ENCODE measurements at places on chromosomes 1 and 21.

DNA sequence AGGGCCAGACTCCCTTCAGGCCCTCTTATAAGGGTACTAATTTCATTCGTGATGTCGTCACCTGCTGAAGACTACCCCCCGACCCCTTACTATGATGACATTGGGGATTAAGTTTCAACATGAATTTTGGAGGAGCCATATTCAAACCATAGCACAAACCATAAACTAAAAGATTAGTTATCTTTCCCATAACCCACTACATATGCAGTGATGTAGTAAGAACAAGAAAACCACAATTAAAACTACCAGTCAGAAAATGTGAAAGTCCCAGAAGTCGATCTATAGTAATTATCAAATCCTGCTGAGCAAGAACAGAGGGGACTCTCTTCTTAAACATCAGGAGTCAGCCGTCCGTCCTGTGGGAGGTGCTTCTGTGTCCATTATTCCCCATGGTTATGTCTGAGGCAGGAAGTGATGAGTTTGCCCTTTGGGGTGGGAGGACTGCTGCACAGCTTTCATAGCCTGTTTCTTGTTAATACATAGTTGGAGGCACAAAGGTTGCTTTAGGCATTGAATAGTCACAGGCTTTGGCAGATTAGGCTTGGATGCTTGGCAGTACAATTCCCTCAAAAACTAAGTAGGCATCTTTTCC is 35.9 kb upstream of the PTGFRN start:
- DNase-seq = no peak

DNA sequence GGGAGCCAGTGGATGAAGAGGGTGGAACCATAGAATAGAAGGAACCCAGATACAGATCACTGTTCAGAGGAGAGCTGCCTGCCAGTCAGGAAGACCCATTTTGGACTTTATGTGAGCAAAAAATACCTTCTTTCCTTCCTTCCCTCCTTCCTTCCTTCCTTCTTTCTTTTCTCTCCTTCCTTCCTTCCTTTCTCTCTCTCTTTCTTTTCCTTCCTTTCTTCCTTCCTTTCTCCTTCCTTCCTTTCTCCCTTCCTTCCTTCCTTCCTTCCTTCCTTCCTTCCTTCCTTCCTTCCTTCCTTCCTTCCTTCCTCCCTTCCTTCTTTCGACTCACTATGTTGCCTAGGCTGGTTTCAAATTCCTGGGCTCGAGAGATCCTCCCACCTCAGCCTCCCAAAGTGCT is 22.1 kb upstream of the FMOD start:
- DNase-seq = no peak

DNA sequence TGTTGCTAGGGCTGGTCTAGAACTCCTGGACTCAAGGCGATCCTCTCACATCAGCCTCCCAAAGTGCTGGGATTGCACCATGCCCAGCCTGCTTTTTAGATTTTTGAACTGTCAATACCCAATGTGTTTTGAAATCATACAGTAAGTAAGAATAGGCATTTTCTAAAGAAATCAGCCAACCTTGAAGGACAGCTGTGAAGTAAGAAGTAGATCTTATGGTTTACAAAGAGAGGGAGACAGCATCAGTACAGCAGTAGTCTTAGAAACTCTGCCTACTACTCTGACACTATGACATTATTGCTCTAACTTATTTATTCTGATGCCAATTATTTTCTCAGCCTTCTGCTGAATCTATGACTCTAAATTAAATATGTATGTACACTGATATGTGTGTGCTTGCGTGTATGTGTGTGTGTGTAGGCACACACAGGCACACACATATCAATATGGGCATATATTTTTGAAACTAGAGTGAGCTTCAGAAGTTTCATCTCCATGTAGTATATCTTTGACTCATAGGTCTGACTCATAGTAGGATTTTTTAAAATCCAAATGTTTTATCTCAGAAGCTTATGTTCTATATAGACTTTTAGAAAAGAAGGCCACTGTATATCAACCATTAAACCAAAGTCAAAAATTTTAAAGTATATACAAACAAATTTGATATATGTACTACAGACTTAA is 140.4 kb downstream of the COL24A1 start:
- no peak for DNase-seq

GRCh38 chr1:77562596-77563150 is 119.8 kb downstream of the ZZZ3 start:
- DNase-seq = peak; percentile 59

GRCh38 chr1:202935844-202936243 is 8.8 kb upstream of the KLHL12 start:
- DNase-seq = no peak

- DNase-seq = no peak
These were observed 83.0 kb upstream of the IVNS1ABP start for GRCh38 chr1:185400052-185400451.

DNA sequence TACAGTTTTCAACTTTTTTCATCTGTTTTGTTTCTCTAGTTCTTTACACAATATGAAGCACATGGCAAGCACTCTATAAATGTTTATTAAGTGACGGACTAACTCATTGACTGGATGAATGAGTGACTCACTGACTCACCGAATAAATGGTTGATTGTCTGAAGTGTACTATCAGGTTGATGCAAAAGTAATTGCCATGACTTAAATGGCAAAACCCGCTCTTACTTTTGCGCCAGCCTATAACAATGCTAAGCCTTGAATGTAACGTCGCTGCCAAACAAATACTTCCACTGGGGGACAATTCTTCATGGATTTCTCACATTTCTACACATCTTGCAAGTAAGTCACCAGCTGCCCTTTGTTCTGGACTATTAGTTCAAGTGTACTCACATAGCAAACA is 109.0 kb upstream of the KCTD3 start:
- DNase-seq = no peak

DNA sequence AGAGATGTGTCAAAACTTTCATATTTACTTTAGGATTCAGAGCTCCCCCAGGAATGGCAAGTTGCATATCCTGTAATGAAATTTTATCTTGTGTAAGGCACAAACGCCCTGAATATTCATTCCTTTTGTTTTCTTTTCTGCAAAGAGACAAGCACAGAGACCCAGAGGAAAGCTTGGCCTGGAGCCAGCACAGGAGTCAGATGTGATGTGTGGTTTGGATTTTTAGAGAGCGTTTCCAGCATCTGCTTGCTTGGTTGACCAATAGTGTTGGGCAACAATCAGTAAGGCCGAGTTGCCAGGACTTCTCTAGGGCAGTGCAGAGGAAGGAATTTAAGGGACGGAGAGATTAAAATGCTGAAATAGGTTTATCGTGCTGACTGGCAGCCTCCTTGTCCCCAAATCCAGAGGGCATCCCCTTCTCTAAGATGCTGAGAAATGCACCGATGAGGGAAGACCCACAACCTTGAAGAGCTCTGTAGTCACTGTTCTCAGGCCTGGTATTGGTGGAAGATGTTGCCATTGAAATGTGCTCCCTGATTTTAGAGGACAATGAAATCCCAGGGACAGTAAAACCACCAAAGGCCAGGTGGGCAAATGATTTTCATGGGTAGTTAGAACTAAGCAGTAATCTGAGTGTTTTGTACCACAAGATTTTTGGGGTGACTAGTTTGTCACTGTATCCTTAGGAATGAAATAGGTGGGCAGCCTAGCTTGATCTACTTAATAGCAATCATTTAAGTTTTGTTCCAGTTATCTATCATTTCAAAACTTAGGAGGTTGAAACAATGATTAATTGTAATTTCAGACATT is 37.9 kb upstream of the RHOU start:
- DNase-seq = no peak

GRCh38 chr1:172283766-172284165 is 136.7 kb upstream of the C1orf105 start:
- no peak for DNase-seq
